ENCODE measurements at places on chromosomes 2 and 18.
A peak's percentile ranks its signal among the peaks of the same experiment; 100 is the strongest.

DNA sequence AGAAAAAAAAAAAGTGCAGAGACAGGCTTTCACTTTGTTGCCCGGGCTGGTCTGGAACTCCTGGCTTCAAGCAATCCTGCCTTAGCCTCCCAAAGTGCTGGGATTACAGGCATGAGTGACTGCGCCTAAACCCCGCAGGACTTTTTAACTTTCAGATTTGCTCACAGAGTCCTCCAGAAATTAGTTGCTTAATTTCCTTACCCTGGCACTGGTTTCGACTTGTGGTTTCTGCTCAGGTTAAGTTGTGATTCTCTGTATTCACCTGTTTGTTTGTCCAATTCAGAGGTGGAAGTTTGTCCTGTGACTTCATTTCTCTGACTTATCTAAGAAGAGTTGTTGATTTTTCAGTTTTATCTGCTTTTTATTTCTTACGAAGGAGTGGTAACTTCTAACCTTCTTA is 238.1 kb downstream of the TMEM182 start:
- no peak for DNase-seq

DNA sequence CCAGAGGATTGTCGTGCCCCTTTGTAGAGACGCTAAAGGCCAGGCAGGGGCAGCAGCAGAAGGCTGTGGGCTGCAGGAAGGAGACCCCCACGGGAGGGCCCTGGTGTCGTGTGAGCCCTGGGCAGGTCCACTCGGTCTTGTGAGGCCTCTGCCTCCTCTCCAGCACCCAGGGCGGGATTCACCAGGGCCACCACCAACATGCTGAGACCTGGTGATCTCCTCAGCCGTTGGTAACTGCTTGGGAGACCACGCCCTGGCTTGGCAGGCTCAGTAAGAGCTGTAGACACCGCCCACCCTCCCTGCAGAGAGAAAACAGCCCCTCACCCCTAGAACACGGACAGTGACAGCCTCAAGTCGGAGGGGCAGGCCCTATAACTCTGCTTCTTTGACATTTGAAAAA is 21.1 kb downstream of the MBP start:
- DNase-seq, result no peak

DNA sequence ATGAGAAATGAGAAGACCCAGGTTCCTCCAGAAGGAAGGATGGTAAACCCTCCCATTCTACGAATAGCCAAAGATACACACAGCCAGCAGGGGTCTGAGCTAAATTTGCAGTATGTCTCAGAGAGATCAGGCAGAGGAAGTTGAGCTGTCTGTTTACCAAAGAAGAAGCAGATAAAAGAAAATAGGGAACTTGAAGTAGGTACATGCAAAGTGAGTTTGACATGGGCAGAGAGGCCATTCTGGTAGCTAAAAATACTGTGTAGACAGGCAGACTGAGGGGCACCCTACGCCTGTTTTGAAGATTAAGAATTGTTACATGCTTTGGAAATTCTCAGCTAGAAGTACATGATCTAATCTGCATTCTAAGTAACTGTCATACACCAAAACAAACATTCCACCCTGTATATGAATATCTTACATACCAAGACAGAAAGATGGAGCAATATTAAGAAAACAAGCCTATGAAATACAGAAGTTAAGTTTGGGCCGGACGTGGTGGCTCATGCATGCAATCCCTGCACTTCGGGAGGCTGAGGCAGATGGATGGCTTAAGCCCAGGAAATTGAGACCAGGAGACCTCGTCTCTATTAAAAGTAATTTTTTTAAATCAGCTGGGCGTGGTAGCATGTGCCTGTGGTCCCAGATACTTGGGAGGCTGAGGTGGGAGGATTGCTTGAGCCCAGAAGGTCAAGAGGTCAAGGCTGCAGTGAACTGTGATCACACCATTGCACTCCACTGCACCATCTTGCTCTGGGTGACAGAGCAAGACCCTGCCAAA is 157.9 kb downstream of the ANKRD44 start:
- no peak for DNase-seq

DNA sequence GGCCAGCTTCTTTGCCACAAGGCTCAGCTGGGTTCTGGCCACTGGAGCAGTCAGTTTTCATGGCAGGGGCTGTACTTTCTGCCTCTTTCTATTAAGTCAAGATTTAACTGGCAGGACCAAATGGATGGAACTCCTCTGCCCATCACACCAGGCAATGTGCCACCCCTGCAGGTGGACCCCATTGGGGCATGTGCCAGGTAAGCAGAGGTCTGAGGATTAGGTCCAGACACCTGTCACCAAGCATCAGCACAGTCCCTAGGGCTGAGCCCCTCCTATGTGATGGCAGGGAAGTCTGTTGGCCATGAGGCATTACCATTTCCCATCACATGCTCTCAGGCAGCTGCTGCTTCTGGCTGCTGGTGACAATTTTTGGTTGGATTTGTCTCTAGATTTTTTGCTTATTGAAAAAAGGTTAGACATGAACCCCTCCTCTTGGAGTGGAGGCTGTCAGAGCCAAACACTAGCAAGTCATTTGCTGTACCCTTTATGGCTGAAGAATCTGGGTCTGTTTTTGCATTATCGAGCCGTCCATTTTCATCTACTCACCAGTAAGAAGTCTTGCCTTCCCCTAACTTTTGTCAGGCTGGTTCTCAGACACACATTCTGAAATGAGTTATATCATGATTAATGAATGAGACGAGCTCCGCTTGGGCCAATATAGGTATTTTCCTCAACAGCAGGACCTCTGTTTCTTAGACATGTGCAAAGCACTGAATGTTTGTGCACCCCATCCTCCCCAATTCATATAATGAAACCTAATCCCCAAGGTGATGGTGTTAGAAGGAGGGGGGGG is 328.0 kb downstream of the TSN start:
- no peak for DNase-seq

- no peak for DNase-seq
Measured at GRCh38 chr2:154446324-154446723, 252.2 kb upstream of the KCNJ3 start.

DNA sequence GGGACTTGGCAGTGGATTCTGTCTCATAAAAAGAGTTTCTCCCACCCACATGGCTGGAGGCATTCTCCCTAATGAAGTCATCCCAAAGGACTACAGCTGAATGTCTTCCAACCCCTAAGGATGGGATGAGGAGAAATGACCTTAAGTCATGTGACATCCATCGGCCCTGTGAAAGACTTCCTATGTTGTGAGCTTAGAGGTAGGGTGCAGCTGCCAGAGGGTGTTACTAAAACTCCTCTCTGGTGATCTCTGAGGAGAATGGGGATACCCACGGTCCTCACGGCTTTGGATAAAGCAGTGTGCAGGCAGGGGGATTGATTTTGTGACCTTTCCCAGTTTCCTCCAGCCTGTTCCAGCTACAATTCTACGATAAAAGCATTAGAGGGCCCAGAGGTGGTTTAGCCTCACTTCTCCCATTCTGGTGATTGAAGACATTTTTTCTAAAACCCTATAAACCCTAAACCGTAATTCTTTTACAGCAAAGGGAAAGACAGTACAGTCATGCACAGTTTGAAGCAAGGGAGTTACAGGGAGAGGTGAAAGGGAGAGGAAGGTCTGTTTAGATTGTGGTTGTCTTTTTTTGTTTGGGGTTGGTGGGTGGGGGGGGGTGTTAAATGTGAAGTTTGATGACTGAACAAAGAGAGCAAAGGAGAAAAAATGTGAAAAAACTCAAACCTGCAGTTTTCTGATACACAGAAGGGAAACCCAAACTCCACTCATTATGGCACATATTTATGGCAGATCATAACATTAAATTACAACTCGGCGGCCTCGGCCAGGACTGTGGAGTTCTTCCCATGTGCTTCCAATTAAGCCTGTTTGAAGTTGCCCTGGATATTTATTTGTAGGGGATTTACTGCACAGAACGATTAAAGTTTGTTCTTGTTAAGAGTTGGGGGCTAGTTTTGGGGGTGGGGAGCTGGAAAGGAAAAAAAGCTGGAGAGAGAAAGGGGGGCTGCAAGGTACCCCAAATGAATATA is 26.6 kb upstream of the SLC14A2 start:
- DNase-seq, result no peak

- no peak for DNase-seq
Measured at GRCh38 chr2:172377408-172377807, 50.0 kb upstream of the ITGA6 start.

- DNase-seq, result peak; percentile 59
Measured at GRCh38 chr2:168694866-168695265, 107.6 kb upstream of the NOSTRIN start.

DNA sequence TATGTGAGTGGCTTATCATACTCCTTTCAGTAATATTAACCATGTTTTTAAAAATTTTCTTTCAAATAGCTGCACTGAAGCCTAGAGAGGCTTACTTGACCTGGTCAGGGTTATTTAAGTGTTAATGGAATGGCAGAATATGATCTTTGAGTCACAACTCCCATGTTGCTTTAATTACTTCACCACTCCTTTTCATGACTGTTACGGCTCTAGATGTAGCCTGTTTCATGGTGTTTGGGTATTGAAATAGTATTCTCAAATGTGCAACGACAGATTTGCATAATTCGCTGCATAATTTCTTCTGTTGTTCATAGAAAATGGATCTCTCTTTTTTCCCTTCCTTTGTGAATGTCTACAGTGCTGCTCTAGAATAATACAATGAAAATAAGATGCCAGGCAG is 51.6 kb upstream of the PLA2R1 start:
- no peak for DNase-seq

GRCh38 chr18:3911413-3911812 is 461.4 kb downstream of the TGIF1 start:
- no peak for DNase-seq

GRCh38 chr2:72794572-72794971 is 31.3 kb downstream of the EXOC6B start:
- no peak for DNase-seq

DNA sequence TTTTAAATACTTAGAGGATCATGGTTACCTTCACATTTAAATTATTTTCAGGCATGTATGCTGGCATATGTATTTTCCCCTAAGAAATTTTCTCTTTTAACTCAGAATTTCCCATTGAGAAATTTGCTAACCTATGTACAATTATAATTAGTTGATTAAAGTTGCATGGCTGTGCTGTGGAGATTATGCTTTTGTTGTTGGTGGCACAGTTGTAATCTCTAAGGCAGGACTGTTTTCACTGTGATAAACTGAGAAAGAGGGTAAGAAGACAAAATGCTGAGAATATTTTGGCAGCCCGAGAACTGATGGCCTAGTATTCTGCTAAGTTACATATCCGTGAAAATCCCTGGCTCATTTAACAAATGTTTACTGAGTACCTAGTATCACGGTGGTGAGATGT is 1.4 kb downstream of the VRK2 start:
- DNase-seq, result no peak

DNA sequence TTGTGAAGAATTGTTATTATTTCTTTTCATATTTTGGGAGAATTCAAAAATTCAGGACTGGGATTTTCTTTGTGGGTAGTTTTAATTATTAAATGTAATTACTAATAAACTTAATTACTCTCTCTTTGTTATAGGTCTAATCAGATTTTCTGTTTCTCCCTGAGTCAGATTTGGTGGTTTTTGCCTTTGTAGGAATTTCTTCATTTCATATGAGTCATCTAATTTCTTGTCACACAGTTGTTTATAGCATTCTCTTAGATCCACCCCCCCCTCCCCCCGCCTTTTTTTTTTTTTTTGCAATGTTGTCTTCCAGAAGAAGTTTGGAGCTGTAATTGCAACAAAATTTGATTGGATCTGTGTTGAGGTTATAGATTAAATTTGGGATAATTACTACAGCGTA is 26.0 kb upstream of the GALR1 start:
- DNase-seq, result no peak

DNA sequence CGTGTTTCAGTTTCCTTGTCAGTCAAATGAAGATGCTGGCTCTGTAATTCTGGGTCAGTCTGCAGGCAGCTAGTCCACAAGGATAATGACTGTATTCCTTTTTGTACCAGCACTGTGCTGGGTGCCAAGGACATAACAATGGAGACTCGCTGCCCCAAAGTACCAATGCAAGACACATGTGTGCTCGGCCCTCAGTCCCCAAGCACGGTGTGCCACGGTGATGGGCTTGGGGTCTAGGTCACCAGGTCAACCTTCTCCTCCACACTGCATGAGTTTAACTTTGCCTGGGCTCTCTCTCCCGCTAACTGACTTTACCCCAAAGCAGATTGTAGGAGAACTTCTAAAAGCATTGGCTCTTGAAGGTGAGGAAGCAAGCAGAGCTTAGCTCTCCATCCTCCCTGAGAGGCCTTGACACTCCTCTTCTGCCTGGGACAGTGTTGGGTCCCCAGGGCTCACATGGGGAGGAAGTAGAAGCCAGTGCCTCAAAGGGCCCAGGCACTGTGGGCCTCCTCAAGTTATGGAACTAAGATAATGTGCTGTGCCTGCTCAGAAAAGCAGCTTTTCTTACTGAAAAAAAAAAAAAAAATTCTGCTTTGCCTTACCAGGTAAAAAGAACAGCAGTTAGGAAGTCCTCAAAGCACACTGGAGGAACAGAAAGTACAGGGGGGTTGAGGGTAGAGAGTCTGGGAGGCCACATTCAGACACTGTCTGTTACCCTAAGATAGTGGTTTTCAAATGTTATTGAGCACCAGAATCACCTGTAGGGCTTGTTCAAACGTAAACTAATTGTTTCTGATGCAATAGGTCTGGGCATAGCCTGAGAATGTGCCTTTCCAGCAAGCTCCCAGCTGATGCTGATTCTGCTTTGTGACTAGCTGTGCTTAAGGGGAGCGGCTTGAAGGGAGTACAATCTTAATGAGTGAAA is 276.4 kb upstream of the CXCR4 start:
- no peak for DNase-seq

DNA sequence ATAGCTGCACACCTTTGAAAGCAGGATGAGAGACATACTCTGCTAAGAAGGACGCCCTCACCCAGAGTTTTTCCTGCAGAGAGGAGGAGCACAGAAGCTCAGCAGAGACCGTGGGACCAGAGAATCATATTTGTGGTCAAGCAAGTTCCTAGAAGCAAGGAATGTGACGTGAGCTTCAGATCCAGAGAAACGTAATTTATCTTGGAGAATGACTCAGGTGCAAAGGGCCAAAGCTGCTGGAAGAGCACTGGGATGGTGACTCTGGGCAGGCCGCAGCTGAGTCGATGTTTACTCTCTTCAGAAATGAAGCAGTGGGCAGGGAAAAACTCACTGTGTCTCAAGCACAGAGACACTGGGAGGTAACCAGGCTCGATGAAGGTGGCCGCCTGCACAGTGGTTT is 50.1 kb upstream of the IGFBP2 start:
- peak; percentile 67 for DNase-seq

DNA sequence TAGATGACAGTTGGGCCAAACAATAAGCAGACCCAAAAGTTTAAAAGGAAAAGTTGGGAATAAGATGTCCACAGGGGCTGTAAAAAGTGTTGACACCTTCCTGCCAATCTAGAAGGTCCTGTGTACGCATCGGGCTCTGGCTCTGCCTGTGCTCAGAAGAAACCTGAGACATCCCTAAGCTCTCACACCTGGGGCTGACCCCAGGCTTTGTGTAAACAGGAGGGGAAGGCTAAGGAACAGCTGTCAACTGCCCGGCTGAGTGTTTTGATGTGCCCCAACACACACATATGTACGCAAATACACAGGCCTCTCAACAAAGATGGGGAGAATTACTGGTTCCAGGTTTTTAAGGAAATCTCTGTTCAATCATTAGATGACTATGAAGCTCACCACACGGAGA is 59.5 kb downstream of the TMEM131 start:
- peak; percentile 27 for DNase-seq

GRCh38 chr18:37450434-37451132 is 115.0 kb downstream of the CELF4 start:
- peak; percentile 14 for DNase-seq

GRCh38 chr2:96907115-96908041 is 37.5 kb upstream of the SEMA4C start:
- DNase-seq, result no peak

- DNase-seq, result peak; percentile 62
Measured at GRCh38 chr2:84919885-84920580, 14.6 kb downstream of the TMSB10 start.

GRCh38 chr2:223720367-223720766 is 117.0 kb downstream of the AP1S3 start:
- DNase-seq, result no peak

All from small intestine (tissue), 16 donors.